Stimulated activated CD4-positive, alpha-beta T cell treated with anti-CD3 and anti-CD28 coated beads, Interleukin-2, amount 100 ng/mL, for 24 hours (primary cell): ENCODE measurements at places on chromosomes 4 and X.
A peak's percentile ranks its signal among the peaks of the same experiment; 100 is the strongest.

GRCh38 chrX:95729401-95729800 is 955.2 kb upstream of the DIAPH2 start:
- no peak for DNase-seq

GRCh38 chr4:53777244-53777984 is 186.1 kb upstream of the LNX1 start:
- no peak for DNase-seq

- DNase-seq: no peak
These were observed 4.4 kb downstream of the CDK16 start for GRCh38 chrX:47222751-47223350.

GRCh38 chr4:137510557-137511265 is 21.6 kb downstream of the PCDH18 start:
- DNase-seq: no peak

GRCh38 chrX:72025236-72025770 is 106.4 kb downstream of the RTL5 start:
- DNase-seq: no peak

DNA sequence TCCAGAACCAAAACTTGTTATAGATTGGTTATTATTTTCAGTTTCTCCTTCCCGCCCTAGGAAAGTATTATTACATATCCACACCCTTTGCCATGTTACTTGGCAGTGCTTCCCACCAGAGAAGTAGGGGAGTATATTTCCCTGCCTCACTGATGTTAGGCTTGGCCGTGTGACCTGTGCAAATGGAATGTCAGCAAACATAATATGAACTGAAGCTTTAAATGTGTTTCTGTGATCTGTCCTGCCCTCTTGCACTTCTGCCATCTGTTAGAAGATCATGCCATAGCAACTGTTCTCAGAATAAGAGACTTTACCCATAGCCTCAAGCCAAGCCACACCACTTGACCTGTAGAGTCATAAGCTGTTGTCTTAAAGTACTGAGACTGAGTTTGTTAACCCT is 36.7 kb upstream of the NEUROG2 start:
- no peak for DNase-seq

DNA sequence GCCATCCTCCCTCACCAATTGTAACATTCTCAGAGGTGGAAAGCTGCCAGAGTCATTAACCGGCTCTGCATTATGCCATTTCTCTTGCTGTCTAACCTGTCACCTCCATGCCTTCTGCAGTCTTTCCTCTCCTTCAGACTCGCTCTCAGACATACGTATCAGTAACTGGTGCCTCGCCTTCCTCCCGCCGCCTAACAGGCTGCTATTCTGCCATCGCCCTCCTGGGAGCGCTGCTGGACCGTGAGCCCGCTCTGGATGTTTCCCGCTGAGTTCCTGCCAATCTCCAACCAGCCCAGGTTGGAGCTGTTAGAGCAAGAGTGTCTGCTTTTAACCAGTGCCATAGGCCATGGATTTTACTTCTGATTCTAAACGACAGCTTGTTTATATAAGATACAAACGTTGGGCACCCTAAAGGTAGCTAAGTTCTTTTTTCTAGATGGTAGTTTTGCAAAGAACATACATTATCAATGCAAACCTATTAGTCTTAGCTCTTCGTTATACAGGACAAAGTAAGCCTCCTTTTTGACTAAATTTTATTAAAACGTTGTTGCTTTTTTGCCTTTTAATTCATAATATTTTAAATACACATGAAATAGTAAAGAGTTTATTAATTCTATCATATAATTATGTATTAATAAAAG is 59.5 kb upstream of the NEIL3 start:
- peak; percentile 72 for DNase-seq

- DNase-seq: no peak
These were observed 8.3 kb upstream of the CLTRN start for GRCh38 chrX:15672881-15673280.

GRCh38 chr4:24885342-24885741 is 27.5 kb downstream of the CCDC149 start:
- DNase-seq: no peak

DNA sequence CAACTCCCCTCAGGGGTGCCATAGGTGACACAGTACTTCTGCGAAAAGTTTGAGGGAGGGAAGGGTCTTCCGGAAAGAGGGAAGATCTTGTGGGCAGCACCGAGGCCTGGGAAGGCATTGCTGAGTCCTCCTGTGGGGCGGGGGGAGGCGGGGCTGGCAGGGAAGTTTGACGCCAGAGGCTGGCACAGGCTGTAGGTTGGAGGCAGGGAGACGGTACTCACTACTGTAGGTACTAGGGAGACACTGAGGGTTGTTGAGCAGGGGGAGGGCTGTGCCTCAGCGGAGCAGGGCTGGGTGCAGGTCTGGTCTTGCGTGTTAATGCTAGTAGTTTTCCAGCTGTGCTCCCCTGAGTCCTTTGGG is 23.3 kb upstream of the PSAPL1 start:
- DNase-seq: no peak

DNA sequence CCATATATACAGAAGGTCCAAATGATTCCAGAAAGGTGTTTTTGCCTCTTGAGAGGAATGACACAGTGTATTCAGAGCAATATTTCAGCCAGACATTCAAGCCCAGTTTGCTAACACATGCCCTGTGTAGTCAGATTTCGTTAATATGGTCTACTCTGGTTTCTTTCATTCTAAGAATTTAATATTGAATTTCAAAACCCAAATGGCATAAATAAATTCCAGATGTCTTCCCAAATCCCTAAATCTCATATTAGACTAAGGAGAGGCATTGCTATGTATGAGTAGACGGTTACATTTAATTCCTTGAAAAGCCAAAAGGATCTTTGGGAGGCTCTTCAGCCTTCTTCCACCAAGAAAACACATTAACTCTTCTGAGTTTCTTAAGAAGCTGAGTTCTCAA is 66.3 kb upstream of the C1QTNF7 start:
- no peak for DNase-seq

DNA sequence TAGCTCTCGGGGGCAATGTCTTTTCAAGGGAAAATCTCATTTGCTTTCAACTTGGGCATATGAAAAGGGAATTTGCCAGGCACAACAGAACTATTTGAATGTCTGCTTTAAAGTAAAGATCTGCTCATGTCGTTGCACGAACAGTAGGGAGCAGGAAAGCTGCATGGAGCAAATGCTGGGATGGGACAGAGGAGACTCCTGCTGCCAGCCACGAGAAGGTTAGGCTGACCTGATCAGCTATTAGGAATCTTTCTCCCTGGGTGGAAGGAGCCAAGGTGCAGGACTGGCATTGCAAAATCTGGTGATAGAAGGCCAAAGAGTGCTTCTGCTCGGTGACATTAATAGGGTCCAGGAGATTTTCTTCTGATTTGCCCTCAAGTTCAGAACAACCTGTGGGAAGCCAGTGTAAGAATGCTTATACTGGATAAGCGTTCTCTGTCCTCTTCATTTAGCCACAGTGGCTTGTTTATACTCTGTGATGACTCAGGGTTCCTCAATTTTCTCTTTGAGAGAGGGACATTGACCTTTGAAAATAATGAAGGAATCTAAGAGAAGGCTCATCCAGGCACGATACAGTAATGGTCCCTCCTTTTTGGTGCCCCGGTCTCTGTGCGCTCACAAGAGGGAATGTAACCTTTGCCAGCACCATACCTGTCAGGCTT is 22.9 kb downstream of the FHL1 start:
- DNase-seq: no peak

DNA sequence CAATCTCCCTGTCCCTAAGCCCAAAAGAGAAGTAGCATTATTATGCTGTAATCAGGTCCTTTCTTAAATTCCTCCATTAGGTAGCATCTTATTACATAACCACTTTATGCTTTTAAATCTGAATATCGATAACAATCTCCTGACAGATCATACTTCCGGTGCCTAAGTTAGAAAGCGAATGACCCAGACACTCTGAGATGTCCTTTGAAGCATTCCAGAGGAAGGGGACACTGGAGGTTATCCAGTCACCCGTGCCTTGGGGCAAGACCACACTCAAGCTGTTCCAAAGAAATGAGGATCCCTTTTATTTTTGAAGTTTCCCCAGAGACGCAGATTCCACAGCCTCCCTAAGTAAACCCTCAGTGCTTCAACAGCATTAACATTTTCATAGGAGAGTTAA is 125.7 kb downstream of the PALLD start:
- DNase-seq: no peak
